A549 (cell line): ENCODE measurements at places on chromosomes 13 and 19.

DNA sequence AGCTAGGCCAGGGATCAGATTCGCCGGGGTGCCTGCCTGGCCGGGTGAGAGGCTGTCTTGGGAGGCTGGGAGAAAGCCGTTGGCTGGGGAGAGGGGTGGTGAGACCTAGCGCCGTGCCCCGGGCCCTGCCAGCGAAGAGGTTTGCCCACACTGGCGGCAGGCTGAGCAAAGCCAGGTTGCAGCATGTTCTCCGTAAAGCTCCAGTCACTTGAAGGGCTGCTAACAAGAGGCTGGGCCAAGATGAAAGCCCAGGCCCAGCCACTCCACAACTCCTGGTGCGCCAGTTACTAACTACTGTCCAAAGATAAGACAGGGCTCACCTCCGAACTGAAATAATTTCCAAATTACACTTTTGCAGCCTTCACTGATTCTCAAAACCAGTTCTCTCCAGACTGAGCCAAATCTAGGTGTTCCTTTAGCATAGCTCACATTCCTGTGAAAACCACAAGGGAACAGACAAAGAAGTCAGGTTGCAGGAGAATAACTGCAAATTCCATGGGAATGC, 16.3 kb downstream of the ELAVL1 start:
- no peak for DNase-seq

- no peak for DNase-seq
These were observed 271.2 kb downstream of the ENOX1 start for GRCh38 chr13:43515531-43515930.

DNA sequence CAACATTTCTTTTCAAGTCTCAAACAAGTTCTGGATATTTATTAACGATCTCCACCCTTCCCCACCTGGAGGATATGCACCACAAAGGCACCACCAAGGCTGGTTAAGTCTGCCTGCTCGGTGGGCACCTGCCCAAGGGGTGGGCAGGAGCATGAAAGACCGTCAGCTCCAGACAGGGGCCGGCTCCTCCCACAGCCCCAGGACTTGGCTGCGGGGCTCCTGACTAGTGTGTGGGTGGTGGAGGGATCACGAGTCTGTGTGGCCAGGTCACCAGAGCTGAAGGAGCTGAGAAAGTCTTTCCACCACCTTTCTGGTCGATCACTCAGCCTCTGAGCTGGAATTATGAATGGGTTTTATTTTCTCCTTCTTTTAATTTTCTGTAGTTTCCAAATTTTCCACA, 7.8 kb downstream of the SLC7A1 start:
- DNase-seq, result no peak

DNA sequence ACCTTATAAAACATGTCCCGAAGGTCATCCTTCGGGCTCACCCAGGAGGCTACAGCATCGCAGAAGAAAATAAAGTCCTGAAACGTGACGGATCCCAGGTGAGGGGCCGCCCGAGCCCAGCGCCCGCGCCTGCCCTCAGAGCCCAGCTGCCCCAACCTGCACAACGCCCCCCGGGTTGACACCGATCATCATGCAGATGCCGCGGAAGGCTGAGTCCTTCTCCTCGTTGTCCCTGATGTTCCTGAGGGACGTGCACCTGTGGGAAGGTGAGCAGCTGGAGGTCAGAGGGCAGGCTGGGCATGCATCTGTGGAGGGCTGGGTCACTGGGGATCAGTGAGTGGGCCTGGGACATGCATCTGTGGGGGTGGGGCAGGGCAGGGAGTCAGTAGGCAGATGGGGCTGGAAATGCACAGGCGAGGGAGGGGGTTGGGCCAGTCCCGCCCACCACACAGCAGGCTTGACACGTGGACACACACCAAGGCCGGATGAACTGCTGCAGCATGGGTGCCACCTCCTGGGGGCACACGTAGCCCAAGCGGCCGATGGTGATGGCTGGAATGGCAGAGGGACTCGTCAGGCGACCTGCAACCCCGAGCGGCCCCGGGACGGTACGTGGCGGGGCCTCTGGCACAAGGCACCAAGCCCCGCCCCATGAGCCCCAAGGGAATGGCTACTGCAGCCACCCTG, 5.3 kb upstream of the FBXW9 start:
- no peak for DNase-seq

- DNase-seq, result no peak
These were observed 9.0 kb downstream of the SH3GL1 start for GRCh38 chr19:4391306-4391693.

DNA sequence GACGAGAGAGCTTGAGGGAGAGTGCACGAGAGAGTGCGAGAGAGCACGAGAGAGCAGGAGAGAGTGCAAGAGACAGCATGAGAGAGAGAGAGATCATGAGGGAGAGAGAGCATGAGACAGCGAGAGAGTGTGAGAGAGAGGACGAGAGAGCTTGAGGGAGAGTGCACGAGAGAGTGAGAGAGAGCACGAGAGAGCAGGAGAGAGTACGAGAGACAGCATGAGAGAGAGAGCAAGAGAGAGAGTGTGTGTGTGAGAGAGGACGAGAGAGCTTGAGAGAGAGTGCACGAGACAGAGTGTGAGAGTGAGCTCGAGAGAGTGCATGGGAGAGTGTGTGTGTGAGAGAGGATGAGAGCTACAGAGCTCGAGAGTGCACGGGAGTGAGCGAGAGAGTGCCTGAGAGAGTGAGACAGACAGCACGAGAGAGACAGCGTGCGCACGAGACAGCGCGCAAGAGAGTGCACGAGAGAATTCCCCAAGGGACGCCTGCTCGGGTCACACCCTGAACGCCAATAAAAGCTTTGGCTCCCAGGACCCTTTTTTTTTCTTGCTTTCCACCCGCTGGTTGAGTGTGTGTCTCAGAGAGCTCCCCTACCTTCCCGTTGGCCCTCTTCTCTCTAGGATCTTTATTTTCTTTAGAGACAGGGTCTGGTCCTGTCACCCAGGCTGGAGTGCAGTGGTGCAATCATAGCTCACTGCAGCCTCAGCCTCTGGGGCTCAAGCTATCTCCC, 3.7 kb downstream of the CD70 start:
- DNase-seq, result no peak

GRCh38 chr19:1265615-1266128, 3.5 kb upstream of the CIRBP start:
- DNase-seq, result peak; percentile 31

GRCh38 chr19:50003810-50004419, 21.3 kb downstream of the VRK3 start:
- DNase-seq, result peak; percentile 93

DNA sequence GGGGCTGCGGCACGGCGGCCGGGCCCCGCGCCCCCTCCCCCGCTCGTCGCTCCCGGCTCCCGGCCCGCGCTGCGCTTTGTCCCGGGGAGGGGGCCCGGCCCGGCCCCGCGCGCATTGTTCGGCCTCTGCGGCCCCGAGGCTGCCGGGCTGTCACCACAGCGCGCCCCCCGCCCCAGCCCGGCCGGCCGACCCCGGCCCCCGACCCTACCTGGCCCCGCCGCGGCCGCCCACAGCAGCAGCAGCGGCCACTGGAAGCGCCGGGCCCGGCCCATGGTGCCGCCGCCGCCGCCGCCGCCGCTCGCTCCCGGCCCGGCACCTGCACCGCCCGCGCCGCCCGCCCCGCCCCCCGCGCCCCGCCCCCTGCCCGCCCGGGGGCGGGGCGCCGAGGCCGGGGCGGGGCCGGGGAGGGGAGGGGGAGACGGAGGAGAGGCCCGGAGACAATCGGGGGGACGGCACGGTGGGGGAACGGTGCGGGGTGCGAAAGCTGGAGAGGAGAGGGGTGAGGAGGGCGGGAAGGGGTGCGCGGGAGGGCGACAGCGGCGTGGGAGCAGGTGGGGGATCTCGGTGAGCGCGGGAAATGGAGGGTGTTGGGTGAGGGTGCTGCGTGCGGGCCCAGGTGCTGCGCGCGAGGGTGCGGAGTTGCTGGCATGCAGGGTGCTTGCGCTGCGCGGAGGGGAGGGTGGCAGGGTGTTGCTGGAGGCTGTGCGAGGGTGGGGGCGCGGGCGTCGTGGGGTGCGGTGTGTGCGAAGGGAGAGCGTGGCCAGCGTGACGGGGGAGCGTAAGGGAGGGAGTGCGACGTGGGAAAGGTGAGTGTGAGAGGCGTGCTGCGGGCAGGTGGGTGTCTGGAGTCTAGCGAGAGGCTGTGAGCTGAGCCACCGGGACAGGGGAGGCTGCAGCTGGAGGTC, at the start of gene CADM4:
Gene CADM4, minus strand, starts transcription at position 332 of the 905 bp plus-strand sequence. Its CDS starts 60 bp downstream, at position 272.
- DNase-seq, result no peak

DNA sequence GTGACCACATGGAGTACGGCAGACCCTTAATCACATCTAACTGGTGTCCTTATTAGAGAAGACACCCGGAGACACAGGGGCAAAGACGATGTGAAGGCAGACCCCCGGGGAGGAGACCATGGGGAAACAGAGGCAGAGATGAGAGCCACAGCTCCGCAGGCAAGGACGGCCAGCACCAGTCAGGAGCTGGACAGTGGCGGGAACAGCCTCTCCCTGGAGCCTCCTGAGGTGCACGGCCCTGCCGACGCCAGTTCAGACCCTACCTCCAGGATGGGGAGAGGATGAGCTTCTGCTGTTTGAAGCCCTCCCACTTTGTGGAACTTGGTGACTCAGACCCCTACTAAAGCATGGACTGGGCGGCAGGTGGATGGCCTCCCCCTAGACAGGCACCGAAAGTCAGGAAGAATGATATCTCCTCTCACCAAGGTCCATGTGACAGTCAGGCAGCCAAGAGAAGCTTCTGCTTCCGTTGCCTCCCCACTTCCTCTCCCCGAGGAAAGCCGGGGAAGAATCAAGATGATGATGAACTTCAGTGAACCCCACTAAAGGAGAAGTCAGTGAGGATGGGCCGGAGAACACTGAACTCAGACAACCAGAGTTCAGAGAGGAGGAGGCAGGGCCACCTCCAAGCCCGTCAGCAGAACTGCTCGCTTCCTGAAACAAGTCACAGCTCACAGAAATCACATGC, 25.4 kb downstream of the RAB20 start:
- no peak for DNase-seq

DNA sequence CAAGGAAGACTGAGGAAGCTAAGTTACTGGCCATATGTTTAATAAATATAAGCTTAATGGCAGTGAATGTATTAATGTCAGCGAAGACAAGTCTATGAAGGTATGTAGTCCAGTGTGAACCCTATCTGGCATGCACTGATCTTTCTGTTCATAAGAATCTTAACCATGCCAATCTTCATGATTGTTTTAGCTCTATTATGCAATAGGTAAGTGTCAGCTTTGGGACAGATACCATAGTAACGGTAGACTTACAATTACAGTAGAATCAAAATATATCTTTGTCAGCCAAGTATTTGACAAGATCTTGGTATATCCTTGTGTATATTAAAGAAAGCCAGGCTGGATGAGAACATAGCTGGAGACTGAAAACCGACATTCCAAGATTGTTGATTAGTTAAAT, 428.5 kb downstream of the SPRY2 start:
- no peak for DNase-seq

DNA sequence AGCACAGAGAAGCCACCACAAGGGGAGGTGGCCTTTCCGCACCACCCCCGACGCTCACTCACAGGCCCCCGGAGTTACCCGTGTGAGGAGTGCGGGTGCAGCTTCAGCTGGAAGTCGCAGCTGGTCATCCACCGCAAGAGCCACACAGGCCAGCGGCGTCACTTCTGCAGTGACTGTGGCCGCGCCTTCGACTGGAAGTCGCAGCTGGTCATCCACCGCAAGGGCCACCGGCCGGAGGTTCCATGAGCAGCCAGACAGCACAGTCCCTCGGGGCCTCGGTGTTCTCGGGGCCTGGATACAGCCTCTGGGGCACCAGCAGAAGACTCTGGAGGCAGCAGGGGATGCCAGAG, 4.3 kb downstream of the ZNF446 start:
- no peak for DNase-seq

DNA sequence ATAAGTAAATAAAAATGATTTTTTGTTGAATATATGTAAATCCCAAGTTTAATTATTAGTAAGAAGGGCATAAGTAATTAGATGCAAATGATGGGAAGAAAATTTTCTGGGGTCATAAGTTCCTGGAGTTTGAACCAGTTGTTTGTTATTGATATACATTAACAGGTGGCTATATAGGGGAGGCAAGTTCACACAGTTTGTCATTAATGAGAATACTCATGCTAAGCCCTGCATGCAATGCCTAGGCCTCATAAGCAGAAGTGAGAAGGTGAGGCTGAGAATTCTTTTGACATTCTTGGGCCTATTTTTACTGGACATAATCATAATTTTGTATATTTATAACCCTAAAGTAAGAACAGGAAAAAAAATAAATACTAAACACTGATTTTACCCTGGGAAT, 1210.7 kb upstream of the PCDH9 start:
- no peak for DNase-seq

- DNase-seq, result no peak
These were observed 1.1 kb downstream of the COX6B2 start for GRCh38 chr19:55353356-55353802.

DNA sequence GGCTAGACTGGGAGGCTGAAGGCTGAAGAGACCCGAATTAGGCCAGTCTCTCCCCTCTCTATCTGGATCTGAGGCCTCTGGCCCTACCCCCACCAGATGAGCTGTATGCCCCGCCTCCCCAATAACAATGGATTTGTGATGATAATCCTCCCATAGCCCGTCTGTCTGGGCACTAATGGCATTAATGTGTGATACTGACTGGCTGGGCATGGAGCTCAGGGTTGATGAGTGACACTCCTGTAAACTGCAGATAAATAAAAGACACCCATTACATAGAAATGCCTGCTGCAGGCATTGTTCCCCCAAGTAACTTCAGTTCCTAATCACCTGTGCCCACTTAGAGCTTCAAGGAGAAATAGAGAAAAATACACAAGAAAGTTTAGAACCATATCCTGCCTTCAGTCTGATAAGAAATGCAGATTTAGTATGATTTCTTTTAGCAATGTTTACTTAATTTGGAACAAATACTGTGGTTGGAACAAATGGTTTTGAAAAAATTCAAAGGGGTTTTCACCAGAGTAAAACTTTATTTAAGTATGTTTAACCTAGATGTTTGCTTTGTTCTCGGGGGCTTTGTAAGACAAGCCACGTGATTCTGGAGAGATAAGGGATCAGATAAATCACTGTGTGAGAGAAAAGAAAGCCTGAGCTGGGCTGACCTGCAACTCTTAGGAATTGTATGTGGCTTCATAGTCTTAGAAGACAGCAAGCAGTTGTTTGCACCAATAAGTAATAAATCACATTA, 60.3 kb downstream of the TNFRSF19 start:
- no peak for DNase-seq

DNA sequence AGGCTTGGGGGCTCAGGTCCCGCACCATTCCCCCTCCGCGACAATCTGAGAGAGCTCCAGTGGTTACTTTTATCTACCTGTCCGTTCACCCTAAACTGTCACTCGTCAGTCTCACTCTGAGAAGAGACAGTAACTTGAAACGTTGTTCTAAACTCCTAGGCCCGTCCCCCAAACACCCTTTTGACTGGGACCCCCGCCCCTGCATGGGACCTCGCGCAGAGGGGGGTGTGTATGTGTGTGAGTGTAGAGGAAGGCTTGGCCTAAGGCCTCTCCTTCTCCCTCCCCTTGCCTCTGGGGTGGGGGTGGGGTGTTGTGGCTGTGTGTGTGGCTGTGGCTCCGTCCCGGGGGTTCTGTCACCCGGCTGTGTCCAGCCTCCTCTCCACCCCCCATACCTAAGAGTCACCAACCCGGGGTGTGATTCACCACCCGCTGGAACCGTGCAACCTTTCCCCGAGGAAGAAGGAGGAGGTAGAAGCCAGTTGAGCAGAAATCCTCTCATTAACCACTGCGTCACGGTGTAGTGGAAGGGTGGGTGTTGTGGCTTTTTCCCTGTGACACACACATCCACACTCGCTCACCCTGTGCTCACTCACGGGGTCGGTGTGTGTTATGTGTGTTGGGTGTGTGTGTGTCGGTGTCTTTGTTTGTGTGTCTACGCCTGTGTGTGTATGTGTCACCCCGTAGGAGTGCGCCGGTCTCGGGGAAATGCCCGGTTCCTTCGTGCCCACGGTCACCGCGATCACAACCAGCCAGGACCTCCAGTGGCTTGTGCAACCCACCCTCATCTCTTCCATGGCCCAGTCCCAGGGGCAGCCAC, 2.4 kb downstream of the FOSB start:
- no peak for DNase-seq

- DNase-seq, result peak; percentile 64
These were observed 678 bp downstream of the ISOC2 start for GRCh38 chr19:55460670-55461258.
